Small intestine (tissue), 16 donors: ENCODE measurements at places on chromosomes 12 and 14.

DNA sequence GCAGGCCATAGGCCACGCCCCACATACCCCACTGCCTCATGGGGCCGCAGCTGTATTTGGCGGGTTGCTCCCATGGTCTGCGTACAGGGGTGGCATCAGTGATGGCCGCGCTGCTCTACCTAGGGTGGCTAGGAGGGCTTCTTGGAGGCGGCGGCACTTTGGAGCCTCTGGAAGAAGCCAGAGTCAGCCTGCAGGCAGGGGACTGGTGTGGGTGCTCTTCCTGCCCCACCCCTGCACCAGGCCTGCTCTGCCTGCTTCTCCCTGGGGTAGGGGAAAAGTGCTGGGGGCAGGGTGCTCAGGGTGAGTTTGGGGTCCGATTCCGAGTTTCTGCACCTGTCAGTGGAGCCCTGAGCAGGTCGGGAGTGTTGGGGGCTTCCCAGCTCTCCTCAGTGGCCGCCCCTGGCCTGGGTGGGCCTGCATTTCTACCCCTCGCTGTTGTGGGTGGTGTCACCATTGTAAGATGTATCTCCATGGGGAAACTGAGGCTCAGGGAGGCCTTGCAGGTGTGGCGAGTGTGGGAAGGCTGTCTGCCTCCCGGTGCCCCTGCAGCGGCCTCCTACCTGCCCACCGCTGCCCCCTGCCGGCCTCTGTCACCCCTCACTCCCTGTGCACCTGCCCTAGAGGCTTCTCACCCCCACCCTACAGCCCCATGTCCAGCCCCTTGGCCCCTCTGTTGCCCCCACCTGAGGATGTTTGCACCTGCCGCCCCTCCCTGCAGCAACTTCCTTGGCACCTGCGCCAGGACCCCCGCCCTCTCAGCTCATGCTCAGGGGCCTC is 5.5 kb downstream of the CEP170B start:
- DNase-seq: peak; percentile 44

- no peak for DNase-seq
Observed at GRCh38 chr14:51176839-51177238, 63.2 kb upstream of the TMX1 start.

DNA sequence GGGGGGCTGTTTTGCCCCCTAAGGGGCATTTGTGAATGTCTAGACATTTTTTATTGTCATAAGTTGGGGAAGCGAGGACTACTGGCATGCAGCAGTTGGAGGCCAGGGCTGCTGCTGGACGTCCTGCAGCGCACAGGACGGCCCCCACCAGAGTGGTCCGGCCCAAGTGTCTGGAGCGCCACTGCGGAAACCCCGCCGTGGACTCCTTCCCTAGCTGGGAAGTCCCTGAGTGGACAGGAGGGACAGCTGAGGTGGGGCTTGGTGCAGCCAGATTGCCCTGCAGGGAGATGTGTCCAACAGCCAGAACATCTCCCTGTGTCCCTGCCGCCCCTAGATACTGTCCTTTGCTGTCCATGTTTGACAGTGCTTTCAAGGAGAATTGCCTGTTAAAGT is 5.5 kb downstream of the CKB start:
- no peak for DNase-seq

- DNase-seq: no peak
Observed at GRCh38 chr12:11746024-11746771, 96.7 kb downstream of the ETV6 start.

DNA sequence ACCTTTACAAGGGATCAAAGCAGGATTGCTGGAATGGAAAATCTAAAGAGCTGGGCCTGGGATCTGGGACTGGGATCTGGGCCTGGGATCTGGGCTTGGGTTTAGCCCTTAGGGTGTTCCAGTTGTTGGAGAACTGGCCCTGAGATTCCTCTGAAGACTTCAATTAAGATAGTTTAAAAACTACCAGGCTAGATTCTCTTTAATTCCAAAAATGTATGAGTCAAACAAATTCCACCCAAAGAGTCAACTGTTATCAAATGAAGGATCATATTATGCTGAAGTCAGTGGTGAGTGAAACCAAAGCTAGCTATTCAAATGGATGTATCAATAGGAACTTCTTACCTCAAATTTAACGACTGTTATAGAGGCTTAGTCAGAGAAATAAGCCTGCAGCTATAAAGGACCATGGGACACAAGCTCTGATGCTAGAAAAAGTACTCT is 40.5 kb downstream of the LIMA1 start:
- no peak for DNase-seq

GRCh38 chr14:39430762-39431415 is 1.3 kb downstream of the FBXO33 start:
- DNase-seq: peak; percentile 36
